ENCODE measurements at places on chromosomes 2 and 18. TPM values are rescaled to one million over a fixed set of nuclear protein-coding genes. Genes with fewer than 3 reads are reported as not detected.

GRCh38 chr2:120807751-120808150 is 72.1 kb downstream of the GLI2 start:
- no peak for DNase-seq

DNA sequence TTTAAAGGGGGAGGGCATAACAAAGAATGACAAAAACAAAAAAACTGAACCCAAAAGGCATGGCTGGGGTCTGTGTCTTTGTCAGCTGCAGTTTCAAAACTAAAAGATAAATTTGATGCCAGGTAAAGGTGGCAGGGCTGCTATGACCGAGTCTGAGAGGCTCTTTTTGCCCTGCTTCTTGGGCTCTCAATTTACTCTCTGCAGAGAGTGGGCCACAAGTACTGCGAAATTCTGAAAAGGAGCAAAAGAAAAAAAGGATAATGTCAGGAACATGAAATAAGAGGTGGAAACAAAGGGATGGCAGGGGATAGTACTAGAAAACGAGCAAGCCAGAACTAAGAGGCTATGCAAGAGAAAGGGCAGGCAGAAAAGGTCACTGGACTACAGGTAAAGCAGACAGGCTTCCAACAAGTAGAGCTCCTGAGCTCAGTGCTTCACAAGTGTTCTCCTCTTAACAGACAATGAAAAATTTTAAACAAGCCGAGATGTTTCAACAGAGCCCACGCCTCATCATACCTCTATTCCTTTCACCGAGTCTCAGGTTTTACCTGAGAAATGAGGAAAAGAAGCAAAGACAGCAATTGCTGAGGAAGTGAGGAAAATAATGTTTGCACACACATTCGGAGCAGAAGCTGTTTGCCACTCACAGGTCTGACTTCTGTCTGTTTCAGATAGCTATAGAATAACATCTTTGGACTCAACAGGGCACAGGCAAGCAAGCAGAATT is 7.3 kb downstream of the IRS1 start:
- peak; percentile 39 for DNase-seq

DNA sequence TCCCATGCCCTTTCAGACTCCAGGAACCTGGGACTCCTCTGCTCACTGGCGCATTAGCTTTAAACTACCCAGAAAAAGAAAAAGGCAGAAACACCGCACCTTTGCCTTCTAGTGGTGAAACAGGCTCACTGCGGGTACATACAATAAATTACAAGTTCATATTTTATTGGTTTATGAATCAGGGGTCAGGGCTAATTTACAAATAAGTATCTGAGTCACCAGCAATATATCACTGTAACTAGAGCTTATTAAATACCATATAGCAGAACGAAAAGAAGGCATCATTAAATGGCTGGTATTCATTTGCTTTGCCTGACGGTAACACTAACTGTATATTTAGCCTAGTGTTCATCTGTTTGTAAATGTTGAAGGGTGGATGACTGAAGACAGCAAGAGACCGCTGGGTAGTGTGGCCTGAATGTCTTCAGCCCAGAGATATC is 26.9 kb upstream of the DTNB start:
- peak; percentile 65 for DNase-seq

DNA sequence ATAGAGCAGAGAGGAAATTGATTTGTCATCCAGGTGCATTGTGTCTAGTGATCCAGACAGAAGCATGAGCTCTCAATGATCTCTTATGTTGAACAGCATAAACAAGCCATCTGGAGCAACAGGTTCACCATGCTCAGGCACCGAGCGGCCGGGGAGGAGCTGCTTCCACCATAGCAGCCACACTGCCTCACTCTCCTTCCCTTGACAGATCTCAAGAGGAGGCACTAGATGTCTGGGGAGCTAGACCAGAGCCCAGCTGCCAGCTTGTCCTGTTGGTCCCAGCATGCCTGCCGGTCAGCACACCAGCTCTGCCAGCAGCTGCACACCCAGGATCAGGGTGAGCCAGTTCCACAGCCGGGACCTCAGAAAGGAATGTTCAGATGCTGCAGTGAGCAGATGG is 17.5 kb upstream of the LONRF2 start:
- DNase-seq: no peak

- no peak for DNase-seq
These were observed 105.0 kb upstream of the ITGA4 start for GRCh38 chr2:181352158-181352557.

GRCh38 chr2:24017711-24018110 is 7.8 kb downstream of the MFSD2B start:
- DNase-seq: peak; percentile 56

DNA sequence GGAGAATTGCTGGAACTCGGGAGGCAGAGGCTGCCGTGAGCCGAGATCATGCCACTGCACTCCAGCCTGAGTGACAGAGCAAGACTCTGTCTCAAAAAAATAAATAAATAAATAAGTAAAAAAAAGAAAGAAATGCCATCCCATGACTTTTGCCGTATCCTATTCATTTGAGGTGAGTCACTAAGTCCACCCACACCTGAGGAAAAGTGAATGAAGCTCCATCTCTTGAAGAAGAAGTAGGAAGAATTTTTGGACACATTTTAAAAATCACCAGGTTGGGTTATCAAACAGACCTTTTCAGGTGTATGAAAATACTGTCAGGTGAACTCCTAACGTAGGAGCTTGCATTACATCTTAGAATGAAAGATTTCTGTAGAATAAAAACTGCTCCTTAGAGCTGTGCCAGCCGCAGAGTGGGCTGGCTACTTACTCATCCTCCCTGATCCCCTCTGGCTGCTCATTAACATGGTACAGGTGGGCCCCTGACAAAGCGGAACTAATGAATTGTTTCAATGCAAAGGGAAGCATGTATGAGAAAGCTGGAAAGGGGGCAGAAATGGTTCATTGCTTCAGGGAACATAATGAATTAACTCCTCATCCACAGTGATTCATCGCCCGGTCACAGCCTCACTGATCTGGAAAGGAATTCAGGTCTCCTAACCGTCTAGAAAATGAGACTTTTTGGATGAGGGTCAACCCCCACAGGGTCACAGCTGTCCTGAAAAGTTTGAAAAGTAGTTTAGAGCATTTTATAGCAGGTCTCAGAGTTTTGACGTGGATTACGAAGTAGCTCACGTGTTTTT is 191.4 kb downstream of the SPP2 start:
- DNase-seq: no peak

DNA sequence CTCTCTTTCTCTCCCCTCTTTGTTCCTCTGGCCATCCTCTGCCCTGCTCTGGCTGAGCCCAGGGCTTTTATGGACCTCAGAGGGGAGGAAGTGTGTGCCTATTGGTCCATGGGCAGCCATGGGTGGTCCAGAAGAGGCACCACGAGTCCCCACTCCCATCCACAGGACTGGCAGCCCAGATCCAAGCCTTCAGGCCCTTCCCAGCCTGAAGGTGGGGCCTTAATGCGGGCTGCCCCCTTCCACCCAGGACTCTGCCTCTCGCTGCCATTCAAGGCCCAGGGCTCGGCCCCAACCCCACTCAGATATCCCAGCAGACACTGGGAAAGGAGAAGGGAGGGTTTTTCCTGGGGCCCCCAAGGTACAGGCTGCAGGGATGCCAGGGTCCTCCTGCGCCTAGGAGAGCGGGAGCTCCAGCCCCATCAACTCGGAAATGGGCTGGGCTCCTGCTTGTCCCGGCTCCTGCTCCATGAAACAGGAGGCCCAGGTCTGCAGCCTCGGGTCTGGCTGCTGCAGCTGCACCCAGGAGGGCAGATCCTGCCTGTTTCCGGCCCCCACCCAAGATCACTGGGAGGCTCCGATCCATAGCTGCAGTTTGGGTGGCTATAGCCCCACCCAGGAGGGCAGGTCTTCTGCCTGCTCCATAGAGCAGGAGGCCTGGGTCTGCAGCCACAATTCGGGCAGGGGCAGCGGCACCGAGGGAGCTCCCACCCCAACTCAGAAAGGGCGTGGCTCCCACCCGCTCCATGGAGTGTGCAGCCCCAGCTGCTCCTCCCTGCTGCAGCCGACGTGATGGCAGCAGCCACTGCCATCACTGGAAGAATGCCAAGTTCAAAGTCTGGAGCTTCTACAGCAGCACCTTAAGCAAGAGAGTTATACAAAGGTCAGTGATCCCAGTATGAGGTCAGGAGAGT is 116.6 kb upstream of the RBBP8 start:
- no peak for DNase-seq

DNA sequence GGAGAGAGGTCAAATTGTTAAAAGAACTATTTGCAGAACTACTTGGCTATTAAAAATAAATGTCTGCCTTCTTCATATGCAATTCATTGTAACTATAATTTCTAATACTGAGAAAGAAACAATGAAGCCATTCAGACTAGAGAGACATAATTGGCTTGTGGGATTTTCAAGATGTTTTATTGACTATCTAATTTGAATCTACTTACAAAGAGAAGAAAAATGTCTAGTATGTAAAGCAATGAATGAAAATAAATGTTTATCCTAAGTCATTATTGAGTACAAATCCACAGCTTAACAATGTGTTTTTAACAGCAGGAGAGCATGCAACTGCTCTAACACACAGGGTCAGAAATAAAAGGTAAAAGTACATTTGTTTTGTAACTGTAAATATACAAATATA is 19.2 kb downstream of the RMP24 start:
- no peak for DNase-seq

- peak; percentile 26 for DNase-seq
These were observed 222.0 kb downstream of the LOXHD1 start for GRCh38 chr18:46435031-46435430.

GRCh38 chr2:189157456-189157855 is 22.1 kb downstream of the COL5A2 start:
- DNase-seq: no peak

DNA sequence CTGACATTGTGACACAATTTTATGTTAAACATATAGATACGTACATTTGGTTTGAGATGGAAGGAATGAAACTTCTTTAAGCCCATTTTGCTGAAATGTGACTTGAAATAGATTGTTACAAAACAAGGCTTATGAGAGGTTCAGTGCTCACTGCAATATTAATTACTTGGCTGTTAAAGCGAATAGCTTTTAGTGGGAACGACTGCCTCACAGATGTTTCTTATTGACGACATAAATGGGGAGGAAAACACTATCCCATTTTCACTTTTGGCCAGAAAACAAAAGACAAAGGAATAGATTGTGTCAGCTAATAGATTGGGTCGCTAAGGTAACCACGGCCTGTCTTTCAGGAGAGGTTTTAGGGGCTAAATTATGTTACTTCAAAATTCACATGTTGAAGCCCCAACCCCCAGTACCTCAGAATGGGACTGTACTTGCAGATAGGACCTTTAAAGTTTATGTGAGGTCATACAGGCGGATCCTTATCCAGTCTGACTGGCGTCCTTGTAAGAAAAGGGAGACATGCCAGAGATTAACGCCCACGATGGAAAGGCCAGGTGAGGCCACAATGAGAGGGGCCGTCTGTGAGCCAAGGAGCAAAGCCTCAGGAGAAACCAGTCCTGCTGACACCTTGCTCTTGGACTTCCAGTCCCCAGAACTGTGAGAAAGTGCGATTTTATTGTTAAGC is 10.8 kb downstream of the INPP1 start:
- DNase-seq: no peak

GRCh38 chr2:178824181-178824580 is 17.0 kb upstream of the TTN start:
- no peak for DNase-seq

GRCh38 chr2:149815941-149816340 is 228.4 kb upstream of the MMADHC start:
- no peak for DNase-seq

GRCh38 chr2:242020196-242021004 is 150.9 kb downstream of the RTP5 start:
- DNase-seq: no peak

DNA sequence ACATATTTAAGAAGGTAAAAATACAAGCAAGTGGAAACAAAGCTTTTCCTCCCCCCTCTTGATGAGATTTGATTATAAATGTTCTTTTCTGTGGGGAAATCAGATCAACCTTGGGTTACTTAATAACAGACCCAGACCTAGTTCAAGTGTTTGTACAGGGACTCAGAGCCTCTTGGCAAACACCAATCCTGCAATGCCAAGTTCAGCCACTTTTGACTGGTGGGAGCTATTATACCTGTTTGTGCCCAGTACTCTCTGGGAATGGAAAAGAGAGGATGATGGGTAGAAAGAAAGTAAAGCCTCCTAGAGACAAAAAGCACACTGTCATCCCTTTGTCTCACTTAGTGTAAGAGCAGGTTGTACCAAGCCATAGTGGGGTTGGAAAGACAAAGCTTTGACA is 63.8 kb upstream of the EPHA4 start:
- DNase-seq: peak; percentile 7

DNA sequence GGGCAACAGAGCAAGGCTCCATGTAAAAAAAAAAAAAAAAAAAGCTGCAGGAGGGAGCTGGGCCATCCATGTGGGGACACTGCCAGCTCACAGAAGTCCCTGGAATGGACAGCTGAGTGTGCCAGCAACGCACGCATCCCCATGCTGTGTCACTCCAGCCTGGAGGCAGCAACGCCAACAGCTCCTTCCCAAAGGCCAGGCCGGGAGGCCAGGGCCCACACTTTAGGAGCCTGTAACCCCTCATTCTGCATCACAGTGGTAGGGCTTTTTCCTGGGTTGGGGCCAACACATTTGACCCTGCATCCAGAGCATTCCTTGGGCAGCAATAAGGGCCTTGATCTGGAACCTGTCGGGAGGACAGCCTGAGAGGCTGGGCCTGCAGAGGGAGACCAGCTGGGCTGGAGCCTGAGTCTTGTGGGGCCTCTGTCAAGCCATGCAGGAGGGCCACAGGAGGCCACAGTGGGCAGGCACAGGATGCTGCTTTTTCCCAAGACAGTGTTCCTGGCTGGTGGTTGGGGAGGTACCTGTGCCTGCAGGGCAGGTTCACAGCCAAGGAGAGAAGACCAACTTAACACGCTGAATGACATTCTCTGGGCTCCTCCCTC is 16.8 kb upstream of the KCNK3 start:
- DNase-seq: no peak

DNA sequence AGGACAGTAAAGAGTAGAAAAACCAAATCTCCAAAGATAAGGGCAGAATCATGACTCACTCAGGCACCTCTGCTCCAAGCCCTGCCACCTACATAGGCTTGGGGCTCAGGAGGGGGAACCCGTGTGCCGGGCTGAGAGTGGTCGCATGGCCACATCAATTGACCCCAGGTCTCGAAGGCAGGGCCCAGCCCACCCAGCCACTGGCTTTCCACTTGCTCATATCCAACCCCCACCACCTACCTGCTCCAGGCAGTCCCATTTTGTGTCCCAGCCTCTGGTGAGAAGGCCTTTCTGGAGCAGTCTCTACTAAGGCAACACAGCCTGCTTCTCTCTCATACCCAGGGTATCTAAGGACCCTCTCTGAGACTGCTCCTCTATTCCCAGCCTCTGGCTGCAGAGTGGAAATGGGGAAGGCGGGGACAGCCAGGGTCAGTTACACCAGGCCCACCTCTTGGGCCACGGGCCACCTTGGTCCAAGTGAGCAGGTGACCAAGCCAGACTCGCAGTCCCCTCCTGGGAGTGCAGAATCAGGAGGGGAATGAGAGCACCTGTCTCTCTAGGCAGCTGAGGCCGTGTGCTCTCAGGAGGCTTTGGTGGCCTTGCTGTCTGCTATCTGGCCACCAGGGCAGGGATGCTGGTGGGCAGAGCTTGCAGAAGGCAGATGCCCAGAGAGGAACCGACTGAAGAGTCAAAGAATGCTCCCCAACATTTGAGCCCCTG is 20.8 kb downstream of the TFCP2L1 start:
- peak; percentile 62 for DNase-seq

- no peak for DNase-seq
These were observed 259.7 kb downstream of the TMX3 start for GRCh38 chr18:68455229-68455603.

IL36G gene
- not detected for total RNA-seq

LINC00305 gene
- total RNA-seq: not detected

SLC4A3 gene
- total RNA-seq: 6.9 TPM

CCDC148 gene
- 0.07 TPM for total RNA-seq

MTX2 gene
- total RNA-seq: 59.6 TPM

SKOR2 gene
- total RNA-seq: 0.15 TPM

AMER3 gene
- 0.14 TPM for total RNA-seq

SOX11 gene
- 26.6 TPM for total RNA-seq

LANCL1 gene
- 24.5 TPM for total RNA-seq
